Activated CD4-positive, alpha-beta memory T cell treated with anti-CD3 and anti-CD28 coated beads for 36 hours (primary cell): ENCODE measurements at places on chromosomes 3 and 15. TPM values are rescaled to one million over a fixed set of nuclear protein-coding genes. Genes with fewer than 3 reads are reported as not detected.

COL8A1 gene
- total RNA-seq, result not detected

SLC9A9 gene
- 1.6 TPM for total RNA-seq

AGBL1 gene
- 0.10 TPM for total RNA-seq

GASK1A gene
- not detected for total RNA-seq

CRYGS gene
- 2.7 TPM for total RNA-seq

- peak overlapping the region; percentile 46 for H3K27ac ChIP-seq
- peak; percentile 17 for DNase-seq
- H3K27me3 ChIP-seq, result no peaks in the 10 kb centered on the region
- no peak overlapping the region for H3K4me3 ChIP-seq
- peaks cover 10% of the 10 kb centered on the region for H3K4me1 ChIP-seq
- no peaks in the 10 kb centered on the region for H3K36me3 ChIP-seq
These were observed 31.0 kb upstream of the ATOSA start for GRCh38 chr15:52710050-52710707.

DNA sequence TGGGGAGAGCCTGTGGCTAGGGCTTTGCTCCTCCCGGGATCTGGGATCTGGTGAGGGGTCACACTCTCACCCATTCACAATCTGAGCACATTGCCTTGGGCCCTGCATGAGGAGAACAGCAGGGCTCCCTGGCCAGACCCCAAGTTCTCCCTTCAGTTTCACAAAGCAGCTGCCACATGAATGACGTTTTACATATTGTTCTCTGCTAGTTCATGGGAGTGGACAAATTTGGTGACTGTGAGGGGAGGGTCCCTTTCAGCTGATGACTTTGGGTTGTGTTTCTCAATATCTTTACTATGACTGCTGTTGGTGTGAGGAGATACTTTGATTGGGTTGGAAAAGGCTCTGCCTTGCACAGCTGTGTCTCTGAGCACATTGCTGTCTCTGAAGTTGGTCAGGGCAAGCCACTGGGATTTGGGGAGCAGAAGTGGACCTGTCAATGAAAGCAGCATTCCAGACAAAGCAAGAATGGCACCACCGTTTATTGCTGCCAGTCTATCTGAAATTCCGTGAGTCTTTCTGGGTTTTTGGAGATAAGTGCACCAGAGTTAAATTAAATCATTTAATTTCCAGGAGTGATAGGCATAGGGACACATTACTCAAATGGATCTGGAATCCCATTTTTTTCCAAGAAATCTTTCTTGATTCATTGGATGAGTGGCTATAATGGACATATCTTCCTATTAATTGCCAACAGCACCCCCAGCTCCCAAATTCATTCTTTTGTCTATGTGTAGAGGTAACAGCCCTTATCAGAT is 10.3 kb downstream of the TIMP4 start:
- no peaks in the 10 kb centered on the region for H3K4me1 ChIP-seq
- no peak overlapping the region for H3K27ac ChIP-seq
- H3K4me3 ChIP-seq, result no peak overlapping the region
- no peaks in the 10 kb centered on the region for H3K36me3 ChIP-seq
- H3K27me3 ChIP-seq, result peaks cover 3% of the 10 kb centered on the region
- no peak for DNase-seq

DNA sequence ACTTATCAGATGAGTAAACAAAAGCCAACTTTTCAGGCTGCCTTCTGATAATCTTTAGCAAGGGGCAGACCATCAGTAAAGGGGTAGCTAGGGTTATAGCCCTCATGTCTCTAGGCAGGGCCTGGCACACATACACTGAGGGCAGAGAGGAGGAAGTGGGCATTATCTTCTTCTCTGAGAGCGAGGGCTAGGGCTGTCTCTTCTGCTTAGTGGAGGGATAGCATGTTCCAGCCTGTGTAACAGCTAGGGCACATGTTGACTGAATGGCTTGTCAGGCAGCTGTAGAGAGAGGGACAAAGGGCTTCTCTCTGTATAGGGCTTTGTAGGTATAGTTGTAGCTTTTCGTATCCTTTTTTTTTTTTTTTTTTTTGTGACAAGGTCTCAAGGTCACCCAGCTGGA is 17.8 kb downstream of the CRTC3 start:
- no peak for DNase-seq
- no peak overlapping the region for H3K4me3 ChIP-seq
- peaks cover 51% of the 10 kb centered on the region for H3K4me1 ChIP-seq
- no peak overlapping the region for H3K27ac ChIP-seq
- H3K27me3 ChIP-seq, result no peaks in the 10 kb centered on the region

- H3K36me3 ChIP-seq, result peaks cover 20% of the 10 kb centered on the region
- no peaks in the 10 kb centered on the region for H3K27me3 ChIP-seq
- H3K4me3 ChIP-seq, result no peak overlapping the region
These were observed 27.5 kb downstream of the ALCAM start for GRCh38 chr3:105394177-105394576.

DNA sequence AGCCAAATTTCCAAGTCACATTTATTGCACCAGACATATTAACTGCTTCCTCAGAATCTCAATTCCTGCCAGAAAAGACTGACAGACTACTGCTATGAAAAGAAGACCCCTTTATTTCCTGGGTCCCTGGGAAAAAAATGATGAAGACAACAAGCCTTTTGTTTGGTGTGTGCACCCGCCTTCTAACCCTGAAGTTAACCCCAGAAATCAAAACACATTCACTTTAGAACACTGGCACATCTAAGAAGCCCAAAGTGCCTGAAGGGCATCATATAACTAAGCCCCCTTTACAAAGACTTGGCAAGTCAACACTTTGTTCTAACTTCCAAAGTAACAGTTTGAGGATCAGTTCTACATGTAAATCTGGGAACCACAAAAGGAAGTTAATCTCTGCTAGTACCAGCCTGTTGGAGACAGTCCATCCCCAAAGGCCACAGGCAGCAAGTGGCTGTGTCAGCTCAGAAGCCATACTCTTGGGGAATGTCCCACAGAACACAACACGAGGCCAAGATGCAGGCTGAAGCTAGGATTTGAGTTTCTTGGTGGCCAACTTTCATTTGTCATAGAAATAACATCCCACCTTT is 16.3 kb upstream of the ATP1B3 start:
- peaks cover 2% of the 10 kb centered on the region for H3K4me1 ChIP-seq
- no peak for DNase-seq
- no peak overlapping the region for H3K4me3 ChIP-seq
- H3K36me3 ChIP-seq, result no peaks in the 10 kb centered on the region
- no peaks in the 10 kb centered on the region for H3K27me3 ChIP-seq

- H3K4me3 ChIP-seq, result no peak overlapping the region
- no peak overlapping the region for H3K27ac ChIP-seq
- peaks cover 32% of the 10 kb centered on the region for H3K4me1 ChIP-seq
- H3K36me3 ChIP-seq, result no peaks in the 10 kb centered on the region
- H3K27me3 ChIP-seq, result no peaks in the 10 kb centered on the region
- peak; percentile 25 for DNase-seq
These were observed 95.9 kb downstream of the FRMD4B start for GRCh38 chr3:69290006-69290405.

GRCh38 chr15:85588677-85589076 is 206.0 kb downstream of the KLHL25 start:
- no peak overlapping the region for H3K4me3 ChIP-seq
- H3K4me1 ChIP-seq, result peaks cover 64% of the 10 kb centered on the region
- DNase-seq, result no peak
- peaks cover 38% of the 10 kb centered on the region for H3K36me3 ChIP-seq

- no peaks in the 10 kb centered on the region for H3K36me3 ChIP-seq
- no peaks in the 10 kb centered on the region for H3K27me3 ChIP-seq
- peak overlapping the region; percentile 81 for H3K27ac ChIP-seq
- DNase-seq, result peak; percentile 94
- H3K4me3 ChIP-seq, result peak overlapping the region; percentile 25
- H3K4me1 ChIP-seq, result peaks cover 52% of the 10 kb centered on the region
These were observed 27.5 kb downstream of the BHLHE40 start for GRCh38 chr3:5006755-5007202.

GRCh38 chr15:52800828-52801747 is 11.0 kb upstream of the ONECUT1 start:
- no peak for DNase-seq
- no peak overlapping the region for H3K27ac ChIP-seq
- H3K4me1 ChIP-seq, result peaks cover 24% of the 10 kb centered on the region
- no peak overlapping the region for H3K4me3 ChIP-seq
- H3K27me3 ChIP-seq, result peaks cover 82% of the 10 kb centered on the region

DNA sequence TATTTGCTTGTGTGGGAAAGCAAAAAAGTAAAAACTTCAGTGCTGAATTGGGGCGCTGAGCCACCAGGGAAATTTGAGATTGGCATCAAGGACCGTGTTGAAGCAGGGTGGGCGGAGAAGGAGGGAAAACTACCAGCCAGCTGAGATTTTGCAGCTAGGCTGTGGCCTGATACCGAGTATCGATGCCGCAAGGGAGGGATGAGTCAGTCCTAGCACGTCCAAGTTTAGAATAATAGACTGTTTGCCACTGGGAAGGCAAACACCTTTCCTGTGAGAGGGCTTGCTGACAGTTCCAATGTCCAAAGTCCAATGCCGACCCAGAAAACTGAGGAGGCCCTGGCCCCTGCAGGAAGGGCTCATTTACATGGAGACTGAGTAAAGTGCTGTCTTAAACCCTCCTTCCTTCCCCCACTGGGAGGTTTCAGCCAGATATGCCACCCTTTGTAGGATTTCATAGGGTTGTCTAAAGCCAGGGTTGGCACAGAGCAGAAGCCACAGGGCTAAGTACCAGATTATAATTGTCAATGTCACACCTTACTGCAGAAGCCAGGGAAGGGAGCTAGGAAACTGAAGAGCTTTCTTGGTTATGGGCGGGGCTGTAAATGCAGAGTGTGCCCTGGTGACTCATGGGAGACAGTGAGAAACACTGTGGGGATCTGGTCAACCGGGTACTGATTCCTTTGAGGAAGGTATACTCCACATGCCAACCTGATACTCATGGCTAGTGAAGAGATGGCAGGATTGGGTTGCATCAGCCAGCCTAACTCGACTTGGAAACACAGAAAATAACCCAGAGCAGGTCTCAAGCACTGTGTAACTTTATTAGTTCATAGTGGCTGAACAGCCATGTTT is 28.4 kb upstream of the PIK3CB start:
- H3K27me3 ChIP-seq, result no peaks in the 10 kb centered on the region
- no peak overlapping the region for H3K27ac ChIP-seq
- no peak overlapping the region for H3K4me3 ChIP-seq
- DNase-seq, result peak; percentile 15
- H3K4me1 ChIP-seq, result peaks cover 3% of the 10 kb centered on the region

DNA sequence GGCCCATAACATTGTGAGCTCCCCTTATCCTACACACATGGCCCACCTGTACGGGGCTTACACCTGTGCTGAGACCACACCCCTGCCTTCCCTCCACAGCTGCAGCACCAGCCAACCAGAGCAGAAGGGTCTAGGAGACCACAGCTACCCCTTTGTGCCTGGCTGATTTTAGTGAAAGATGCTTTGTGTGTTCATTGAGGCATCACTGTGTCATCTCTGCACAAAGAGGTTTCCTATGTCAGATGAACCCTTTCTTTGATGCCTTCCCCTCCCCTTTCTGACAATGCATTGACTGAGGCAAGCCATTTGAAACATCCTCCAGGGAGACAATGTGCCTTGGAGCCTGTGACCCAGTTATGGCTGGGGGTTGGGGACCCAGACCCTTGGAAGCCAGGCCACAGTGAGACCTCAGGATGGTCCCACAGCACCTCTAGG is 54.9 kb upstream of the SLC7A14 start:
- H3K4me3 ChIP-seq, result no peak overlapping the region
- no peaks in the 10 kb centered on the region for H3K4me1 ChIP-seq
- H3K27ac ChIP-seq, result no peak overlapping the region
- H3K36me3 ChIP-seq, result no peaks in the 10 kb centered on the region

- H3K4me3 ChIP-seq, result no peak overlapping the region
- no peaks in the 10 kb centered on the region for H3K36me3 ChIP-seq
- DNase-seq, result no peak
- no peaks in the 10 kb centered on the region for H3K4me1 ChIP-seq
- no peak overlapping the region for H3K27ac ChIP-seq
These were observed 279.4 kb upstream of the ARL6 start for GRCh38 chr3:97485206-97485605.

- no peak for DNase-seq
- peaks cover 12% of the 10 kb centered on the region for H3K27me3 ChIP-seq
- no peaks in the 10 kb centered on the region for H3K36me3 ChIP-seq
- H3K4me1 ChIP-seq, result no peaks in the 10 kb centered on the region
These were observed 55.8 kb upstream of the IGF2BP2 start for GRCh38 chr3:185880600-185880999.
